T-helper 2 cell treated with Interferon-gamma antibody and Interleukin-4, amounts not matched to agents 5 μg/mL and 100 μg/mL, for 36 hours (primary cell): ENCODE measurements at places on chromosomes 7 and 10.
A peak's percentile ranks its signal among the peaks of the same experiment; 100 is the strongest.

DNA sequence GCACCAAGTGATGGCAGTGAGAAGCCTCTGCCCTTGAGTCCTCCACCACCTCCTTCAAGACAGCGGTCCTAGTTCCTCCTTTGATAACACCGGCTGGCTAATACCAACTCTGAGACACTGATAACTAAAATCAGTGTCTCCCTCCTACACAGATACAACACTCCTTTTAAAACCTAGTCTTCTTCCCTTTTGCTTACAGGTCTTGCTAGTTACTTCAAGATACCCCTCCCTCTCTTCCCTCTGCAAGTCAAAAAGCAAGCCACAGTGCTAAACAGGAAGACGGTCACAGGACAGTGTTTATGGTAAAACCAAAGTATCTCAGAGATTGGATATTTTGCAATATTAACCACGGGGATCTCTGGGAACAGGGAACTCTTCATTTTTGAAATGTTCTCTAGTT, 4.6 kb downstream of the AKR1B1 start:
- no peak for DNase-seq

DNA sequence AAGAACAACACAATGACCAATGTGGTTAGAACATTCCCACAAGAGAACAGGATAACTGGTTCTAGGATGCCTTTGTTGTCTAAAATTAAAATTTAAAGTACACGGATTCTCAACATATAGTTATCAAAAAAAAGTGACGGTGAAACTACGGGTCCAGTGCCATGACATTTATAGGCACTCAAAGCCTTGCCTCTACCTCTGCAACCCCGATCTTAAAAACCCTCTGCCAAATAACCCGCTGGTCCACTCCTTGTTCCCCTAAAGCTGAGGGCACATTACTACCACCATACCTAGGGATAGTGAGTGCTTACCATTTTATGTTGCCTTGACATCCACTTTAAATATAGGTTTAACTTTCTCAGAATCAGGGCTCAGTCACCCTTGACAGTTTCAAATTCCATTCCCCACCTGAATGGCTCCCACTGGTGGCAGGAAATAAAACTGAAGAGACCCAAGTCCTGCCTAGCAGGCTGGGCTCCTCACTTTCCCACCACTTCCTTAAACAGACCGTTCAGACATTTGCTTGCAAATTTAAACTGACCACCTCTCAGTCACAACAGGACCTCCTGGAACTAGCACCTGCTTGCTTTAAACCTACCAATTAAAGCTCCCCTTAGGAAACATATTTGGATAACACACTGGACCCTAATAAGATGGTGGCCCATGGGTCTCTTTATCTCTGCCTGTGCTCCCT, 169.9 kb upstream of the ASAH2 start:
- peak; percentile 27 for DNase-seq

DNA sequence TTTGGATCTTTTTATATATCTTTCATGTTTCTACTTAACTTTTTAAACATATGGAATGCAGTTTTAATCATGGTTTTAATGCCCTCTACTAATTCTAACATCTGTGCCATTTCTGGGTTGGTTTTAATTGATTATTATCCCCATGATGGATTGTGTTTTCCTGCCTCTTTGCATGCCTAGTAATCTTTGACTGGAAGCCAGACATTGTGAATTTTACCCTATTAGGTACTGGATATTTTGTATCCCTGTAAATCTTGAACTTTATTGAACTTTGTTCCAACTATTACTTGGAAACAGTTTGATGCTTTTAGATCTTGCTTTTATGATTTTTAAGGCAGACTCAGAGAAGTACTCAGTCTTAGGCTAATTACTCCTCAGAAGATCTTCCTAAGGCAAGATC, 16.0 kb upstream of the RBM20 start:
- DNase-seq, result no peak

DNA sequence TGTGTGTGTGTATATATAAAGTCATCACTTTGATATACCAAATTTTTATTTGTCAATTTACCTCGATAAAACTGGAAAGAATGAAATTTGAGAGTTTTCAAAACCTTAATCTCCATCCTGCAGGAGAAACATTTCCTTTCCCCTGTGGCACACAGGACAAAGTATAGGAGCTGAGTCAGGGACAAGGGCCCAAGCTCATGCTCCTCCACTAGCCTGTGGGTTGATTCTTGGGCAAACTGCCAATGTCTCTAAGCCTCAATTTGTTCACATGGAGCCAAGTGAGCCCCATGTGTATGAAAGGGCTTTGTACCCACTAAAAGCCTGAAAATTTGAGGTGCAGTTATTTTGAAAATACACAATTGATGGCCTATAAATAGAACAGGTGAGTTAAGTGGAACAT, 60.3 kb upstream of the IL6 start:
- DNase-seq, result no peak
